Activated T-cell treated with anti-CD3 and anti-CD28 coated beads, Interleukin-2, amount 50 U/mL, for 48 hours (primary cell): ENCODE measurements at places on chromosomes 11 and 22.

DNA sequence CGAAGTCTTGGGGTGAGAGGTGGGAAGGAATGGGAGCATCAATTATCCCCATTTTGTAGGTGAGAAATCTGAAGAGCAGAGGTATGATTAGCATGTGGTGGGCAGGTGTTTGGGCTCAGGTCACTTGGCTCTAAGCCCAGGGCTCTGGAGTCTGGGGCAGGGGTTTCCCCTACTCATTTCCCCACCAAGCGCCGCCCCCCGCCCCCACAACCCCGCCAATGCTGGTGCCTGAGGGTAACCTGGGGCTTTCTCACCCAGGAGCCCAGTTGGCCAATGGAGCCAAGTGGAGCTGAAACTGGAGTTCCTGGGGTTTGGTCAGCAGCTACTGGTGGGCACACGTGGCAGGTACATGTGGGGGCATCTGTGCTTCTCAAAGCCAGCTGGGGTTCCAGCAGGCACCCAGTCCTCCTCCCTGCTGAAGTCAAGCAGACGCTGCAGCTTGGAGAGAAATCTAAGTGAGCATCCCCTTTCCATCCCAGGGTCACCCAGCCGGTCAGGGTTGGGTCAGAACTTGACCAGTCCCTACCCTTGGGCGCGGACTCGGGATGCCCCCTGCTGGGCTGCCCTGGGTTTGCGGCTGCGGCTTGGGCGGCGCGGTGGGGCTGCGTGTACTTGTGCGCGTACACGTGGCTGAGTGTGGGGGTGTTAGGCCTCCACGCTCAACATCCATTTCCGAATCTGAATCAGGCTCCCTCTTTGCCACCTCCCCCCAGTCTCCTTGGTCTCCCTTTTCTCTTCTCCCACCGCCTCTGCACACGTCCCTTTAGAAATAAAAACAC, 1.7 kb upstream of the CHRM1 start:
- DNase-seq, result peak; percentile 74

- no peak for DNase-seq
Measured at GRCh38 chr11:133710681-133711240, 134.6 kb downstream of the SPATA19 start.

- DNase-seq, result no peak
Measured at GRCh38 chr11:112455791-112456190, 195.1 kb upstream of the PLET1 start.

DNA sequence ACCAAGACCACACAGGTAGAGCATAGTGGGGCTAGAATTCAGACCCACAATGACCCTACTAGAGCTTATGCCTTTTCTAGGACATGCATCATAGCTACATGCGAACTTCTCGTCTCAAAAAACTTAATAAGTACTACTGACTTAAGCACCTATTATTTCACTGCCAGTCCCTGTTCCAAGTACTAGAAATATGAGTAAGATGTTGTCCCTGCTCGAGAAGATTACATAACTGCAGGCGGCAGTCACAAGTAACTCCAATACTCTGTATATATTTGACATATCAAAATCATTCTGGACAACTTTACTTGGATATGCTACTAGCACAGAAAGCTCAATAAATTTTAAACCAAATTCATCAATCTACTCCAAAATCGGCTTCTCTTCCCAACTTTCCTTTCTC, 235.0 kb downstream of the TTC28 start:
- DNase-seq, result no peak

DNA sequence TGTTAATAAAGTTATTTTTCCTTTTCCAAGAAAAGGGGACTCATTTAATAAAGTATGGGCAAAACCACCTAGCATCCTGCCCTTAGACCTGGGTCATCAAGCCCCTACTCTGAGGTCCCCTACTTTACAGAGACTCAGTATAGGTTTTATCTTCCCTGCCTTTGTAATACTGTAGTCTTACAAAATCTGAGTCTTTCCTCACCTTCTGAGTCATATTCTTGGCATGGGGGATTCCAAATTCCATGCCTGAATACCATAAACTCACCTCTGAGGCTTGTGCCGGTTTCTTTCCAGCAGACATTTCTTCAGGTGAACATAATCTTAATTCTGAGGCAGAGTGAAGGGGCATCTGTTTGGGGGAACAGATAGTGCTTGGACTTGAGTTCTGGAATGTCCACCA, 282.5 kb downstream of the KCNA4 start:
- DNase-seq, result no peak

GRCh38 chr22:17631076-17631565, 2.6 kb upstream of the ATP6V1E1 start:
- no peak for DNase-seq

GRCh38 chr22:28773461-28773867, 969 bp downstream of the CCDC117 start:
- no peak for DNase-seq

GRCh38 chr11:5004424-5005274, 10.0 kb downstream of the OR51L1 start:
- DNase-seq, result peak; percentile 39

DNA sequence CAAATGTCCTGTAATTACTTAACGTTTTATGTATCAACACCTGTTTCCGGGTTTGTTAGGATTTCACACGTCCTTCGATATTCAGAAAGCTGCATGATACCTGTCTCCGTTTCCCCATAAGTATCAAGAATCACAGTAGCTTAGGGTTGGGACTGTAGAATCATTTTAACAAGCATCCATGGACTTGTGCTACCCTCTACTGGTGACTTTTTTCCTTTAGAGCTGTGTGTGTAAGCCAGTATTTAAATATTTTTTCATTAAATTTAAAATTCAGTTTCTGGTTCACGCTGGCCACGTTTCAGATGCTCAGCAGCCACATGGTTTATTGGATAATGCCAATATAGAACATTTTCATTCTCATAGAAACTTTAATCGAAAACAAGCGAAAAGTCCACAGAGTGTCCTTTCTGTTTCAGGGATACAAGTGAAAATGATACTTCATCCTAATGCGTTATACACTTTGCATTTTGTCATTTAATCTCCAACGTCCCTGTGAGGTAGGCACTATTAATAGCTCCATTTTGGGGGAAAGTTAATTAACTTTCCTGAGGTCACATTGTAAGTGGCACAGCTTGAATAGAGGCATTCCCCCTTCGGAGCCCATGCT, 61.5 kb upstream of the SLC25A18 start:
- no peak for DNase-seq

- no peak for DNase-seq
Measured at GRCh38 chr11:22752908-22753310, 76.7 kb downstream of the SVIP start.

DNA sequence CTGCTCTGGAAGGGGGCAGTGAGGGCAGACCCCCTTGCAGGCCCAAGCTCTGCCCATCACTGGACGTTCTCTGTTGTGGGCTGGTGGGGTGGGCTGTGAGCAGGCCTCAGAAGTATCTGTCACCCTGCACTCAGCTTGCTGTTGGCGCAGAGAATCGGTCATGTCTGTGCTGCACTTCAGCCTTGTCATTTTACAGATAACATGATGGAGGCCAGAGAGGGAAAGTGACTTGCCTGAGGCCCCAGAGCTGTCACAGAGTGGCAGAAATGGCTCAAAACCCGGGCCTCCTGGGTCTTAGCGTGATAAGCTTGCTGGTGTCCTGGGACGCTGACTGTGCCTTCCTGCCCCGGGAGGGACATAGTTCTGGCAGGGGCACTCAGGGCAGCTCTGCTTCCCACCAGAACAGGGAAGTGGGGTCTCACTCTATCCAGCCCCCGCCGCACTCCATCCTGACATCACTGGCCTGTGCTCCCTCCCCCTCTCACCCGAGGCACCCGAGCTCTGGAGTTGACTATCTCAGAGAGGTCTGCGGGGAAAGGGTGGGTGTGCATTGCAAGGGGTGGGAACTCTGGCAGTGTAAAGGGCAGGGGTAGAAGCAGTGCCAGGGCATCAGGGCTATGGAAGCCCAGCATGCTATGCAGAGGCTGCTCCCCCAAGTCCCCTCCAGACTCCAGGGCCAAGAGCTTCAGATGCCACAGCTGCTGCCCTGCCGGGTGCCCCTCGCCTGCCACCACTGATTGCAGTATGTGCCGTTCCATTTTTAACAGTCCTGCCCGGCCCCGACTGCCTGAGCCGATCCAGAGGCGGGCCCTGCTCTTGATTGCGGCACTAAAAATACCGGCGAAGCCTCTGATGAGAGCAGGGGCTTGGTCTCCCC, 50.4 kb upstream of the NECTIN1 start:
- no peak for DNase-seq

- DNase-seq, result peak; percentile 65
Measured at GRCh38 chr22:20549232-20549841, 41.9 kb downstream of the MED15 start.

- no peak for DNase-seq
Measured at GRCh38 chr11:32012049-32012448, 78.8 kb upstream of the RCN1 start.
